ENCODE measurements at places on chromosomes 2 and 18.

- DNase-seq = no peak
These were observed 50.4 kb downstream of the MFSD6 start for GRCh38 chr2:190458352-190459107.

- peak; percentile 26 for DNase-seq
These were observed 460.8 kb downstream of the RNF144A start for GRCh38 chr2:7377916-7378569.

GRCh38 chr18:61543518-61543917 is 210.3 kb downstream of the CDH20 start:
- no peak for DNase-seq

DNA sequence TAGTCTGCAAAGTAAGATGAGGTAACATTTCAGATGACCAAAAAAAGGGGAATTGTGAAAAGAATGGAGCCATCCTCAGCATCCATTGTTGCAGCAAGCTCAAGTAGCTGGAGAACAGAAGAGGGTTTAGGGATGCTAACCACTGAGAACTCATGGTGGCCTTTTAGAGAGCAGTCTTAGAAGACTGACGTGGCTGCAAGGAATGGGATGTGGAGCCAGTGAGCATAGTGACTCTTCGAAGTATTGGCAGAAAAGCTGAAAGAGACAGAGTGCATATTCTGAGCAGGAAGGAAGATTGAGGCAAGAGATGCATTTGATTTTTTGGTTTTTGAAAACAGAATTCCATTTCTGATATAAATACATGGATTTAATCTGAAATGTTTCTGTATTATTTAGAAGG is 151.2 kb downstream of the UBE2E3 start:
- no peak for DNase-seq

DNA sequence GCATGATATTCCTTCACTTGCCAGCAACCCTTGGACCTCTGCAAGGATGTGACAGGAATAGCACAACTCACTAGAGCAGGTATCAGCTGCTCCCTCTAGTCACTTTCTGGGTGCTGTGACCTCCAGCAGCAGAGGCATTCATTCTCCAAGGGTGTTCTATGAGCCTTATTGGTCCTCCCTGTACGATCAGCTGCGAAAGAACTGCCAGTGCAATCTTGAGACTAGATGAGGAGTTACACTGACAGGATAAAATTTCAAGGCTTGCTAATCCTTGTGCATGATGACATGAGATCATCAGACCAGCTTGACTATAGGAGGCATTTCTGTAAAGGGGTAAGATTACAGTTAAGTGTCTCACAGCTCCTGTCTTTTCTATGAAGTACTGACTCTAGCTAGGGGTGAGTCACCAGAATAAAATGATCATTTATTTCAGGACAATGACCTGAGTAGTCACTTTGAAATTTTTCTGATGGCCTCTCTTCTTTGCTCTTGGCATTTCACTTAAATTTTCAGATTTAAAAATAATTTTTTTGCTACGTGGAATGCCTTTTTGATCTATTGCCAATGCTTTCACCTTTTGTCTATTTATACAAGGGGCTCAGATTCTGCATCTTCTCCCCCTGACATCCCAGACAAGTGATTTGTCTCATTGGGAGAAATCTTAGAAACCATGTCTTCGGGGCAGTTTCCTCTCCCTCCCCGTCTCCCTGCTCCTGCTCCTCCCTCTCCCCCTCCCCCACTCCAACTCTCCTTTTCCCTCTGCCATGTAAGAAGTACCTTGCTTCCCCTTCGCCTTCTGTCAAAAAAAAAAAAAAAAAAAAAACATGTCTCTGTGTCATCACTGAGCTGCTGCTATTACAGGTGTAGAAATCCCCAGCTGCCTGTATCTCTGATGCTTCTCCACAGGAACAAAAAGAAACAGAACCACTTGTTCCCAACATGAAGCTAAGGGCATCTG is 49.2 kb upstream of the FRZB start:
- no peak for DNase-seq

DNA sequence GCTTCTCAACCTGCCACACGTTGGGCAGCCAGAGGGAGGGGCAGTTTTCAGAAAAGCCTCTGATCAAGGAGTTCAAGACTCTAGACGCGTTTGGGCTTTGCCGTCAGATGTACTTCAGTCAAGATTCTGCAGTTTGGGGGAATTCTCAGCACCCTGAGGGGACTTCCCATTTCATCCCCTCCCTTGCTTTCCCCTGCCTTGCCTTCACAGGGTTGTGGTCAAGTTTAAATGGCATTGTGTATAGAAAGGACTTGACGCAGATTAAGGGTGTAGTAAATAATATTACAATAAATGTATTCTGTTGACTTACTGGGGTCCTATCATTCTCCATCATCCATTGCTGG is 198.3 kb upstream of the NABP1 start:
- no peak for DNase-seq

DNA sequence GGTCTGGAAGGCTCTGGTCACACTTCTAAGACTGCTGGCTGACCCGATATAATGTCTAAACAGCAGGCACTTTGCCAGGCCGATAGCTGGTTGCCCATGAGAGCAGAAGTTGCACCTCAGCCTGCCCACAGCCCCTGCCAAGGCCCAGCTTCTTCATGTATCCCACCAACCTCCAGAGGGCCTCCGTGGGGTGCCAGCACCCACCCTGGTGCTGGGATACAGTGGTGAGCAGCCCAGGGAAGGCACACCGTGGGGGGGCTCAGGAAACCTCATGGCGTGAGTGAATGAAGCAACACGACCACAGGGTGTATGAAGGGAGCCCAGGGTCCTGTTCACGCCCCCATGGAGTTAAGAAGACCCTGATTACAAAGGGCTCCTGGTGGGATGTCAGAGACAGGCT is 16.2 kb upstream of the GLI2 start:
- DNase-seq = no peak

DNA sequence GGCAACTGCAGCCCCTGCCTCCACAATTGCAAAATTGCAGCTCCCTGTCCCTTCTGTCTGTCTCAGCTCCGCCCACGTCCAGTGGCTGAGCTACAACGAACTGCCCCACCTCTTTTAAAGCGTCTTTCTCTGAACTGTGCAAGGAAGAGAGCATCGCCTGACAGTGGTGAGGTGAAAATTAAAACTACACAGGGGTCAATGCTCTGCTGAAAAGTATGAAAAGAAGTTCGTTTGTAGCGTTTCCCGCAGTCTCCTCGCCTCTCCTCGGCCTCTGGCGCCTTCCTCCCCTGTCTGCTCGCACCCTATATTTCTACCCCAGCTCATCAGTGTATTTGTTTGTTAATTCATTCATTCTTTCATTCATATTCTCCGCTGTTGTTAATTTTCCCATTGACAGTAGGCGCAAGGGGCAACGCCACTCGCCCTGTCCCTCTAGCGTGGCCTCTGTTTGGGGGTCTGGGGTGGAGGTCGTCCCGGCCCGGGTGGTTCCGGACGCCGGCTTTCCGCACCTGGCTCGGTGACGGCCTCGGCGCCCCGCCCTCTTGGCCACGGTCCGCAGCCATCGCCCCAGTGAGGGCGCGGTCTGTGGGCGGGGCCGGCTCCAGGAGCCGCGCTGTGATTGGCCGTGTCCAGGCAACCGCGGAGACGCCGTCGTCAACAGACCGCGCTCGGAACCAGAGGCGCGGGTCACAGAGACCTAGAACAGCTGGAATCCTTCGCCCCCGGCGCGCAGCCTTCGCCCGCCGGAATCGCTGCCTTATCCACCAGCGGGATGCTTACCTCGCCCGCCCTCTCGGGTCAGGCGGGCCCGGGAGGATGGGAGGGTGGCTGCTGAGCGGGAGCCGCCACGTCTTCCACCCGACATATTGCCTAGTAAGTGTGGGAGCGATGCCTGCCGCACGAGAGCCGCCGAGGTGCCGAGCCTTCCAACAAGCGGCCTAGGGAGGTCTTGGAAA is at the start of gene VWA3B:
Gene VWA3B (plus strand): TSS at position 677 of the 956 bp plus-strand sequence. CDS start 5,926 bp downstream, outside the sequence.
- peak; percentile 91 for DNase-seq

DNA sequence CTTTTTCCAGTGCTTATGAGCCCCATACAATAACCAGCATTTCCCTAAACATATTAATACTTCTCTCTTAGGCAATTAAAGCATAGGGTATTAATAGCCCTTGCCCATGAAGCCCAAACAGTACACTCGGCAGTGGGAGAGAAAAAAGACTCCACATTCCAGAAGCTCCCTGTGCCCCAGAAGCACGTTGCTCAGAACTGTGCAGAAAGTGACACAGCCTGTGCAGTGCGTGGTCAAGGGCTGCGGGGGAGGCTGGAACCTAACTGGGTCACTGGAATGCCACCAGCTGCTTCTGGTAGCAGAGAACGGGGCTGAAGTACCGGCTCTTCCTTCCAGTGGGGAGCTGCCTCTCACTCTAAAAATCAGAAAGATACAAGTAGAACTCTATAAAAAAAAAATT is 32.7 kb downstream of the EIPR1 start:
- DNase-seq = no peak

- no peak for DNase-seq
These were observed 3.7 kb upstream of the EPAS1 start for GRCh38 chr2:46293466-46293865.

- no peak for DNase-seq
These were observed 49.3 kb upstream of the STK17B start for GRCh38 chr2:196220671-196221070.

DNA sequence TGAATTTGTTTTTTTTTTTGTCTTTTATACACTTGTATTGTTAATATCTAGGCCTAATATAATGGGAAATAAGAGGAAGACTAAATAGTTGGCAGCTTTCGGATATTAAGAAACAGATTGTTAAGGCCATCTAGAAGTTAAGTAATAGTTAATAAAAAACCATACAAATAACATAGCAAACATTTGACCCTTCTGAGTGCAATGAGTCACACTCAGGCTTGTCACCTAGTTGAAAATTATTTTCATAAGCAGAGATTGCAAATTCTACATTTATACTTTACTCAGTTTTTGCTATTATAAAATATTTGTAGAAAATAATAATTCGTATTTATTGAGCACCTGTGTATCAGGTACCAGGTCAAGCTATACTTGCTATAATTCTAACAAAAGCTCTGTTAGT is 2.4 kb downstream of the NUP35 start:
- no peak for DNase-seq

DNA sequence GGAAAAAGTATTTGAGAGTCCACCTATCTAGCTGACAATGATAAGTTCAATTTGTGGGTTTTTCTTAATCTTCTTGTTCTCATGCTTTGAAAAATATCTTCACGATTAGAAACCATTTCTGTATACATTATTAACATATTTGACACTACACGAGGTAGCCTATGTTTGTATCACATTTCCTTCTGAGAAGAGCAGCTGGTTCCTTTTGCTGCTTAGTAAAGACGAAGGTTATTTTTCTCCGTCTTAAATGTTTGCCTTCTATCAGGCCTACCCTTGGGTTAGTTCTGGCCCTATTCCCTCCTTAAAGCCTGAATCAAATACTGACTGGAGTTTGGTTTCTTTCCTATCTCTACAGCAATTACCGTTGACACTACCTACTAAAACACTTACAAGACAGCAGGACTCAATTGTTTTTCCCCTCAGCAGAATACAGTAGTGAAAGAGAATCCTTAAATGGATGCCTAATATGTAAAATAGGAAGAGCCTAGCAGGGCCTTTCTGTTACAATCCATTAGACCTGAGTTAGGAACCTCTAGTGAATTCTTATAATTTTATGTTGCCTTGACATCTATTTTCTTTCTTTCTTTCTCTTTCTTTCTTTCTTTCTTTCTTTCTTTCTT is 790.4 kb downstream of the EPHA4 start:
- no peak for DNase-seq

GRCh38 chr2:112630268-112630667 is 15.5 kb upstream of the SLC20A1 start:
- DNase-seq = no peak

GRCh38 chr18:51195086-51195450 is 2.4 kb downstream of the MEX3C start:
- no peak for DNase-seq

GRCh38 chr18:32237049-32237448 is 47.2 kb downstream of the MEP1B start:
- DNase-seq = no peak

DNA sequence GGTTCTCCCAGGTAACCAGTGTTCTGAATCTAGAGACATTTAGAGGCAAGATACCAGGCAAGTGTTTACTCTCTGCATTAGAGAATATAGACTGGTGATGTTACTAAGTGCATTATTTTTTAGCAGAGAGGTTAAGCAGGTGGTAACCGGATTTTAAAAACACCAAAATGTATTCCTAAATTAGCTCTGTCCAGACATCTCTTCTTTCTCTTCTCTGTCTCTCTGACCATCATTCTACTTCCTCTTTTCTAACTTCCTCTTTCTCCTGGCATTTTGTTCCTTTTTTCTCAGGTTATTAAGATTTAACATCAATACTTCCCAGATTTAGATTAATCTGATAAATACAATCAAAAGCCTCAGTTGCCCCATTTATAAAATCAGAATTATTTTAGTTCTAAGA is 31.7 kb upstream of the DYNC1I2 start:
- DNase-seq = no peak

- no peak for DNase-seq
These were observed 18.1 kb downstream of the CCNT2 start for GRCh38 chr2:134936691-134937090.

- DNase-seq = no peak
These were observed 98.2 kb downstream of the DLGAP1 start for GRCh38 chr18:4356929-4357328.

- DNase-seq = no peak
These were observed 65.1 kb downstream of the COA5 start for GRCh38 chr2:98543214-98543613.

GRCh38 chr2:79223539-79223938 is 64.0 kb upstream of the REG3A start:
- DNase-seq = no peak

DNA sequence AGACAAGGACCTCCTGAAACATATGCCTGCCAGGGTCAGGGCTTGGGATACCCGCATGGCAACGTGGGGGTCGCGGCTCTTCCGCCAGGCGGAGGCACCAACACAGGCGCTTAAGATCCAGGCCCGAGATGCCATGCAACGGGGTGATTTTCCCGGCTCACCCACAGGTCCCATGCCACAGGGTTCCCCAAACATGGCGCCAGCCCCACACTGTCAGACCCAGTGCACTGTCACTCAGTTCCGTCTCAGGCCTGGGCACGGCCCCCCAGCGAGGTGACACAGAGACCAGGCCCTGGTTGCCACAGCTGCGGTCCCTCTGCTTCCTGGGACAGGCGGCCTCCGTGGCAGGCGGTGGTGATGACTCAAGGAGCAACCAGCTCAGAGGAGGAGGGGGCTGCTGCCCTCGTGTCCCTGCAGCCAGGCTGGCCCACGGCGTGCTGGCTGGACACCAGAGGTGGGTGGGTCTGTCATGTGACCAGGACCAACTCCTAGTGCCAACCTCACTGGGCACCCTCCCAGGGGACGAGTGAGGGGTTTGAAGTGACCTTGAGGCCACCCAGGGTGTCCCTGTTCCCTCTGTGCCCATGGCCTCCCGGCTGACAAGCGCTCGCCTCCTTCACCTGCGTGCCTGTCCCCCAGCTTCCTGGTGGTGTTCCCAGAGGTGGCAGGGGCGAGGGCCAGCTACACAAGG is 4.9 kb downstream of the PDCD1 start:
- no peak for DNase-seq

Data from WTC11 (cell line).